ENCODE measurements at places on chromosomes 7 and 10. TPM values are rescaled to one million over a fixed set of nuclear protein-coding genes. Genes with fewer than 3 reads are reported as not detected.

Gene SPDYE9
- total RNA-seq, result not detected

Gene CDC14C
- total RNA-seq, result not detected

Gene TRIL
- 1.9 TPM for total RNA-seq

Gene IMMP2L
- total RNA-seq, result 17.8 TPM

Gene FXYD4
- total RNA-seq, result not detected

Gene NPC1L1
- 0.19 TPM for total RNA-seq

Gene RBM20
- 101 TPM for total RNA-seq

Gene SFTPA1
- not detected for total RNA-seq

Gene TMEM248
- 41.4 TPM for total RNA-seq

Gene VPS37D
- 3.1 TPM for total RNA-seq

Gene PON3
- 0.69 TPM for total RNA-seq

Gene FAM170B
- not detected for total RNA-seq

Gene ADRB1
- 35.0 TPM for total RNA-seq

Gene ING3
- total RNA-seq, result 13.4 TPM

Gene CUZD1
- total RNA-seq, result 0.16 TPM

Gene HOXA6
- not detected for total RNA-seq

Gene HECW1
- total RNA-seq, result not detected

Gene ANKRD1
- 2,047 TPM for total RNA-seq

Gene TMEM196
- not detected for total RNA-seq

Gene SYNPO2L
- total RNA-seq, result 290 TPM

Gene PRPS1L1
- total RNA-seq, result not detected

Gene HACD1
- total RNA-seq, result 173 TPM

Gene PDE6C
- not detected for total RNA-seq

Gene ASIC3
- total RNA-seq, result 5.3 TPM

Gene LRMDA
- 18.7 TPM for total RNA-seq

Gene RET
- total RNA-seq, result 0.60 TPM

Gene MNX1
- total RNA-seq, result not detected

Gene NKX2-3
- total RNA-seq, result not detected

Gene ANKRD61
- total RNA-seq, result not detected
